ENCODE measurements at places on chromosomes 5 and 9.

- DNase-seq: no peak
These were observed 269.9 kb downstream of the DMRT2 start for GRCh38 chr9:1320051-1320557.

DNA sequence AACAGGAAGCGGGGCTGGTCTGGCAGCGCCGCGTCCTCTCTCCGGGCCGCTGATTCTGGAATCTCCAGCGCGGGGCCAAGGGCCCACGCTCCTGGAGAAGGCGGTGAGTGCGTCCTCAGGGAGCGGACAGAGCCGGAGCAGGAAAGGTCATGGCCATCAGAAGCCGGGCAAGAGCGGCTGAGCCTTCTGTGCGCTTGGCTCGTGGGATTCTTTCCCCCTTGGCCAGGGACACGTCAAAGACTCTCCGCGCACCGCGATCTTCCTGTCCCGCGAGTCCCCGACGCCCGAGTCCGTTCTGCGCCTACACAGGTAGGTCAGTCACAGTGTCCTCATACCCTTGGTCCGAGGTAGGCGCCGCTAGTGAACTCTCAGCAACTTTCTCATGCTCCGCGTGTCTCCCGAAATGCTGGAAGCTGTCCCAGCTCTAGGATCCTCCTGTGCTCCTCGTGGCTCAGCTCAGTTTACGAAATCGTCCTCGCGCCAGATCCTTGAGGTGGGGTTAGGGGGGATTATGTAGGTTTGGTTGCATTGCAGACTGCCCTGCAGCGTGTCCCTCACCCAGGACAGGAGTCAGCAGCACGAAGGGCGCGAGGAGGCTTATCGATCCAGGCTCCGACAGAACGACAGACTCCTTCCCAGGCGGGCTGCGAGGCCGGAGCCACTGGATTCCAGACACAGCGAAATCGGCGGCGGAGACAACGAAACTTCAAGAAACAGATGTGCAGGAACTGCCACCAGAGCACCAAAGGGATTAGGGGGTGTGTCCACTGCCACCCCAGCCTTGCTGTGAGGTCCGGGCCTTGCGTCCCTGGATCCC is 8.7 kb downstream of the LHX6 start:
- DNase-seq: no peak

- no peak for DNase-seq
These were observed 923.6 kb upstream of the DMAC1 start for GRCh38 chr9:8723195-8723594.

- DNase-seq: no peak
These were observed 1100.9 kb upstream of the CDH6 start for GRCh38 chr5:30092548-30092947.
